Right lobe of liver (tissue), 6 donors: ENCODE measurements at places on chromosomes 12 and 14.

- peak; percentile 53 for DNase-seq
Measured at GRCh38 chr12:3491938-3492792, 1.2 kb downstream of the PRMT8 start.

DNA sequence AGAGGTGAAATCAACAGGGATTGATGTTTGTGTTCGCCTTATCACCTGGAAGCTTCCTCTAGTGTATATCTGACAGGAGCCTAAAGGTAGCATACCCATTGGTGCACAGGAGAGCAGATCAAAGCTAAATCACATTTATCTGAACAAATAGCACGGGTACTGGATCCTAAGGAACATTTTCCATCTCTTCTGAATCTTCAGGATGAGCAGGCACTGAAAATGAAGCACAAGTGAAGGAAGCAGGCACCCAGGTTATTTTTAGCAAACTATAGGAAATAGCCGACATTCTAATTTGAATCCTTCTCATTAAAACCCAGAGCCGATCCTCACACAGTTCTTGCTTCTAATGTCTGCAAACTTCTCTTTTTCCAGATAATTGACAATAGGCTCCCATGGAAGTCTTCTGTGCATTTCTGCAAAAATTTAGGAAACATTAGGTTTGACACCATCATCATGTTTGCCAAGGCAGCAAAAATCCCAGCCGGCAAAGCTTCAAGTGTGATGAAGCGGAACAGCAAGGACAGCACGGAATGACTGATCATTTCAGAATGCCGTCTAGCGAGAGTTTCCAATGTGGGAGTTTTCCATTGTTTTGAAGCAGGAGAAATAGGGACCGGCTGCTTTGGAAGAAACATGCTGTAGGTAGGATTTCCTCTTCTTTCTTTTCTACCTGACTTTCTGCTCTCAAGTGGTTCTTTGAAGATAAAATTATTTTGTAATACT, 24.3 kb upstream of the RGS6 start:
- no peak for DNase-seq

DNA sequence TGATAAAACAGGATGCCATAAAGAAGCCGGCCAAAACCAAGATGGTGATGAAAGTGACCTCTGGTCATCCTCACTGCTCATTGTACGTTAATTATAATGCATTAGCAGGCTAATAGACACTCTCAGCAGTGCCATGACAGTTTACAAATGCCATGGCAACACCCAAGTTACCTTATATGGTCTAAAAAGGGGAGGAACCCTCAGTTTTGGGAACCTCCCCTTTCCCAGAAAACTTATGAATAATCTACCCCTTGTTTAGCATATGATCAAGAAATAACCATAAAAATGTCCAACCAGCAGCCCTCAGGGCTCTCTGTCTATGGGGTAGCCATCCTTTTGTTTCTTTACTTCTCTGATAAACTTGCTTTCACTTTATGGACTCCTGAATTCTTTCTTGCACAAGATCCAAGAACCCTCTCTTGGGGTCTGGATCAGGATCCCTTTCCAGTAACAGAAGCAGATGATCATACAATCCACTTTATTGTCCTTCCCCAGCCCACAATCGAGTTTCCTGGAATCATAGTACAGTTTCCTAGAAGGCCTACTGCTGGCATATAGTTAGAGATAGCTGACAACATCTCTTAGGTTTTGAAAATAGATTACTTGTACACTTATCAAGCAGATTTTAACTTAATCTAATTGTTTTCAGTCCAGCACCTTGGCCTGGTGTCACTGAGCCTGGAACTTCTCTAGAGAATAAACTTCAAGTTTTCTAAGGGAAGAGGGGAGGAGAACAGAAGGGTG, 266.7 kb upstream of the HMGA2 start:
- no peak for DNase-seq

GRCh38 chr12:95641299-95641952, 90.2 kb upstream of the USP44 start:
- no peak for DNase-seq

- DNase-seq: no peak
Measured at GRCh38 chr12:89891933-89892332, 183.3 kb upstream of the ATP2B1 start.

GRCh38 chr12:16475521-16475920, 128.1 kb downstream of the MGST1 start:
- DNase-seq: no peak

DNA sequence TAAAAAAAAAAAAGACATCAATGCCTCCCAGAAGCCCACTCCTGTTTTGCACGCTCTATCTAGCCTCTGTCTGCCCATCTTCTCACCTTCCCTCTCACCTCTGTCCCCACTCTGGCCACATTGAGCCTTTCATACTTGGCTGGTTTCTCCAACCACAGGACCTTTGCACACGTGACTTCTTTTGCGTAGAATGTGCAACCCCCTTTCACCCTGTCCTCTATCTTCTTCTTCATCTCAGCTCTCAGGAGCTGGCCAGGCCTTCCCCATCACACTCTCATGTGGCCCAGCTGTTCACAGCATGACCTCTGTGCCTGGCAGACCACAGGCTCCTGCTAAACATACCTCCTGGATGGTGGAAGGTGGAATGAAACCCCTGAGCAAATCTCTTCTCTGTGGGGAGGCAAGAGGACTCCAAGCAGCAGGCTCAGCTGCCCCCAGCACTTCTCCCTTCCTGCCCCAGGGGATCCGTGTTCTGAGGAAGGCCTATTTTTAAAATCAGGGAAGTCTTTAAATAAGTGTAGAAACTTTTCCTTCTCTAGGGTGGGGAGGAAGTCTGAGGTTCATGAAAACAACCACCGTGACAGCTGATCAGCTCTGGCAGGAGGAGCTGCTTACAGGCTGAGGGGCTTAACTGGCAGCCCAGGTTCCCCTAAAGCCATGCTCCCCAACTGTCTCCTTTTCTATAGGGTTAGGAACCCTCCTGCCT, 11.6 kb downstream of the HVCN1 start:
- DNase-seq: no peak

DNA sequence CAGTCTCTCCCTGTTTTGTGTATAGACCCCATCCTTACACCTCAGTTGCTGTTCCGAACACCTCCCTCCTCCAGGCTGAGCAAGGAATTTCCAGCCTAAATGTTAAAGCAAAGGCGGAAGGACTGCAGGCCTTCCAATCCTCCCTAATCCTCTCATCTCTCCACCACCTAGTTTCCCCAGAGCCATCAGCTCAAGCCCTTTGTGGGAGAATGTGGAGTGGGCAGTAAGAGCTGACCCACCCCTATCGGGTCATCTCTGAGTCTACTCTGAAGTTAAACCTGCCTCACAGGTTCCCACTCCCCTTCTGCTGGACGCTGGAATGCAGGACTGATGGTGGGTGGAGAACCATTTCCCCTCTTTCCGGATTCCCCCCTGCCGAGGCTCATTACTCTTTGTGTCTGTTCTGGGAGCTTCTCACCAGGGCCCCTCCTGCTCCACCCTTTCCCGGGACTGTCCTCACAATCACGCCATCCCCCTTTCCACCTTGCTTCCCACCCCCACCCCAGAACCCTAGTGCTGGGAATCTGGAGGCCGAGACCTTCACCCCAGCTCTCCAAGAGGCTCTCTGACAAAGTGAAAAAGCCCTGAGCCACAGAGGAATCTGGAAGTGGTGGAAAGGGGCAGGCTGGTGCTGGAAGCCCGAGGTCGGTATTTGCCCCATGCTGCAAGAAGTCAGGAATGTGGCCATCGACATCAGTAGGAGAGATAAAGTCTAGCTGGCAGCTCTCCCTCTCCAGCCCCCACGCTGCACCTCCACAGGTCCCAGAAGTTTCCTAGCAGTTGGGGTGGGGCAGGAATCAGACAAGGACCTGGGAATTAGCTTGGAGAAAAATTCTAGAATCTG, 3.3 kb upstream of the KRT18 start:
- DNase-seq: peak; percentile 86

DNA sequence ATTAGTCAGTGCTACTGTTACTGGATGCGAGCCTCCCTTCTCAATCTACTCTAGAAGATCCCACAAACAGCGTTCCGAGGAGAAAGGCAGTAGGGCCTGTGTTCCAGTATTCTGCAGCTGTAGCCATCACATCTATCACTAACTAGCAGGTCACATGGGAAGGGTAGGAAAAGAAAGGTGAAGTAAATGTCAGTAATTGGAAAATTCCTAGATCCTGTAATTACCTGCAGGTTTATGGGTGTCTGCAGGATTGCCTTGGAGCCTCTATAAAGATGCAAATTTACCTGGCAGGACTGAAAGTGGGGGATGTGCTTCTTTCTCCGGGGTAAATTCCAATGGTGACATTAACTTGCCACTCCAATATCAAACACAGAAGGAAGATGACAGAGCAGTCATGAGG, 77.8 kb downstream of the FERMT2 start:
- no peak for DNase-seq

GRCh38 chr12:131196220-131196619, 242.5 kb downstream of the ADGRD1 start:
- no peak for DNase-seq

DNA sequence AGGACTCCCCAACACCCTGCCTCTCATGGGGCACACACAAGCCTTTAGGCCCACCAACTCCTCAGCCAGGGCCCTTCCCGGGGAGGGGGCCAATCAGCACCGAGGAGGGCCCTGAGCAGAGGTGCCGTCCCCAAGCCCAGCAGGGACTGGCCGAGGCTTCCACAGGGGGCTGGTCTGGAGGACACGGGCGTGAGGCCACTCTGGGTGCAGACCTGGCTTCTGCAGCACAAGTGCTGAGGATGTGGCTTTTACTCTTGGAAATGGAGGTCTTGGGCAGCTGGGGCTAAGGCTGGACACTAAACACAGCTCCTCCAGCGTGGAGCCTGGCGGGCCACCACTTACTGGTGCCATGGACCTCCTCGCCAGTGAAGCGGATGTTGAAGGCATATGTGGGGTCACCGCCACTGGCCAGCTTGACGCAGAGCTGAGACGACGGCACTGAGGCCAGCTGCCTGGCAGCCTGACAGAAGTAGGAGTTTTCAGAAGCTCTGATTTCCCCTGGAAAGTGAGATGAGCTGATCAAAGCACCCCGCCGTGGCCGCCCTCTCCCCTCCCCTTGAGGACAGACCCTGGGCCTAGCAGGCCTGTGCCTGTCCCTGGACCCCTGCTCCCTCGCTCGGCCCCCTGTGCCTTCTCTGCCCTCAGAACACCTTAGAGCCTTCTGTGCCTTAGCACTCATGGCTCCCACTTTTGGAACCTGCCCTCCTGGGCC, 44.0 kb downstream of the TRAFD1 start:
- DNase-seq: no peak

- DNase-seq: no peak
Measured at GRCh38 chr12:49870501-49871262, 27.8 kb upstream of the BCDIN3D start.

- DNase-seq: no peak
Measured at GRCh38 chr12:51864833-51865670, 16.5 kb upstream of the FIGNL2 start.

GRCh38 chr12:105020241-105020962, 34.3 kb downstream of the NOPCHAP1 start:
- no peak for DNase-seq

GRCh38 chr12:84727961-84728360, 184.6 kb downstream of the SLC6A15 start:
- DNase-seq: no peak

DNA sequence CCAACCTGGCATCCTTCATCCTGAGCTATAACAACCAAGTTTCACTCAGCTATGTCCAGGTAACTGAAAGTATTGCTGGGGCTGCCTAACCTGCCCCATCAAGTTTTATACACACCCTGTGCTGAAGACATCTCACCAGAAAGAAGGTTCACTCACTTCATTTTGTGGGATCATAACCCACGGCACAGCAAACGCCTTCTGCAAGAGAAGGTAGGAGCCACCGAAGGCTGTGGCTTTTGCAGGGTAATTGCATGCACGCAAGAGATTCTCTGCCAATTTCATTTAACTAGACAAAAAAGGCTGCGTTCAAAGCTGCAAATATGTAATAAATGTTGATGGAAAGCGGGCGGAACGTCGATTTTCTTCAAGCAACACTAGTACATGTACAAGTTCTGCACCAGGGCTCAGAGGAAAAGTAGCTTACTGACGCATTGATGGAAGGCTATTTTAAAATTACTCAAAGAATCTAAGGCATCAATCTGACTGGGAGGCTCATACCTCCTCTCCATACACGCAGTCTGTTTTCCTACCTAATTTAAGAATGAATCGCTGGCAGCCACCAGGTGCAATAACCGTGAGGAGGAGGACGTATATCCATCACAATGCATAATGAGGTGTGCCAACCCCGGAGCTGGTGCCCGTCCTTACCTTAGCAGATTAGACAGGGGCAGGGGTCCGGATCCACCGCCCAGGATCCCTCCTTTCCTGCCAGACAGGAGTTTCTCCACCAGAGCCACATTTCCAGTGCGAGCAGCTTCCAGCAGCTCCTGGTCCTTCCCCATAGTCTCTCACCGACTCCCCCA, 1.1 kb downstream of the ANKS1B start:
- no peak for DNase-seq

GRCh38 chr14:77125823-77126325, 15.7 kb downstream of the ZDHHC22 start:
- DNase-seq: peak; percentile 52

GRCh38 chr12:126537961-126538530, 1472.8 kb downstream of the AACS start:
- DNase-seq: no peak

- no peak for DNase-seq
Measured at GRCh38 chr12:122250047-122250446, 16.2 kb downstream of the VPS33A start.

GRCh38 chr14:23719225-23719985, 83.2 kb downstream of the DHRS2 start:
- DNase-seq: no peak

GRCh38 chr14:104148433-104149277, 10.3 kb downstream of the KIF26A start:
- DNase-seq: peak; percentile 18

GRCh38 chr12:106144847-106145246, 6.1 kb upstream of the NUAK1 start:
- DNase-seq: no peak

DNA sequence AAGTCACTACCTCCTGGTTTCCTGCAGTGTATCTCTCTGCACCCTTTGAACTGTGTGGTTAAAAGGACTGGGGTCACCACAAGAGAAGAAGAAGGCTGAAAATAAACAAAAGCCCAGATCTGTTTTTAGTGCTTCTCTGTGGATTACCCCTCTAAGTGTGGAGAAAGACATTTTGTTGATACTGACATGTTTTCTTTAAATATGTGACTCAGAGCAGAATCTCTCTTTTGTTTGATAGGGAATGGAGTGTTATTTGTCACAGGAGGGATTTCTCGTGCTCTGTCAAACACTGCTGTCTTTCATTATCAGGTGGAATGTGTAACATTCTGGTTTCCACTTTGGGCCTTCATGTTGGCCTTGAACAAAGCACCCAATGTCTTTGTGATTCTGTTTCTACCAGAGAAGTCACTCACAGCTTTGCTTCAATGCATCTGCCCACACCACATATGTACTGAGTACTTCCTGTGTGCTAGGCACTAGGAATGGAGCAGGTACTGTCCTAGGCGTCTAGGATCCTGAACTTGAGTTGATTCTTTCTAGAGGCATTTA, 82.1 kb downstream of the PLXNC1 start:
- DNase-seq: no peak

DNA sequence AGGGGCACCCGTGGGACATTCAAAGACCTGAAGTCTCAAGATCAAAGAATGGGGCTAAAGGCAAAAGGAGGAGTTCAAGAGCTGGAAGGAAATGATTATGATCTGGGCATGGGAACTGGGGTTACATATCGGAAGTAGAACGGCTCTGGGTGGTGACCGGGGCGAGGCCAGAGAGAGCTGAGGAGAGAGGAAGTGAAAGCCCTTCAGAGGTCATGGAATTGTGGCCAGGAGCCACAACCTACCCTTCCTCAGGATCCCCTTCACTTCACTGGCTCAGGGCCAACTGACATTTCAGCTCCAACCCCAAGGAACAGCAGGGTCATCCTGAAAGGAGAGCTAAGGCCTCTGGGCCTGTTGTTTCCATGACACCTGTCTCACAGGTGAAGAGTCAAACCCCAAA, 57.8 kb downstream of the GALNT16 start:
- no peak for DNase-seq

GRCh38 chr12:84412226-84412625, 500.4 kb downstream of the SLC6A15 start:
- no peak for DNase-seq
